ENCODE measurements at places on chromosomes 5 and 9. TPM values are rescaled to one million over a fixed set of nuclear protein-coding genes. Genes with fewer than 3 reads are reported as not detected.

The GRXCR2 gene
- not detected for total RNA-seq

- no peak for DNase-seq
Observed at GRCh38 chr5:169950333-169950732, 30.0 kb downstream of the INSYN2B start.

The PCDHA4 gene
- total RNA-seq = 0.14 TPM

DNA sequence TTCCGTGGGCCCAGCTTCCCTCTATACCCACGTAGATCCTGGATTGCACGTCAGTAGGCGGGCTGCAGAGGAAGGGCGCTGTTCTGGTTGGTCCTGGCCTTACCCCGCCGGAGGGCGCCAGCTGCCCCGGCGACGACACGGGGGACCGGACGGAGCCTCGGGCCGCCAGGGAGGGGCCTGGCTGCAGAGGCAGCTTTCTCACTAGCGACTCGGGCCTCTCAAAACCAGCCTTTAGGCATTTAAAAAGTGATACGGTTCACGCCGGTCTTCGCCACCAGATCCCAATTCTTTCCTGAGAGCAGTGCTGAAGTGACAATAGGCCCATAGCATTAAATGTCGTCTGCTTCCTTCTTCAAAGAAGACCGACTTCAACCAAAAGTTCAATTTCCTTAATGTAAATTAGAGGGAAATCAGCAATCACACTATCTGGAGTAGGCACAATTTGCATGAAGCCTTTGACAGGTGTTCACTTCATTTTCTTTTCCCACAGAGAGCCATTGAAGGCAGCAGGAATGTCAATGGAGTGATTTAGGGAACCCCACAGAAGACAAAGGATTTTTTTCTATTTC lies 17.6 kb upstream of the UBE2D2 start:
- peak; percentile 66 for DNase-seq

GRCh38 chr5:157543825-157544622 lies 31.6 kb downstream of the ADAM19 start:
- peak; percentile 65 for DNase-seq

Measured in endothelial cell of umbilical vein (primary cell).